ENCODE measurements at places on chromosomes 11 and 22. TPM values are rescaled to one million over a fixed set of nuclear protein-coding genes. Genes with fewer than 3 reads are reported as not detected.
A peak's percentile ranks its signal among the peaks of the same experiment; 100 is the strongest.

The CST6 gene
- 0.54 TPM for total RNA-seq

GRCh38 chr11:95711162-95711944 is 78.2 kb downstream of the FAM76B start:
- DNase-seq = peak; percentile 14

The ESAM gene
- total RNA-seq = under 0.01 TPM

GRCh38 chr22:31083377-31083768 is 2.3 kb downstream of the SMTN start:
- DNase-seq = no peak

The SOX10 gene
- not detected for total RNA-seq

- peak; percentile 61 for DNase-seq
Measured at GRCh38 chr22:44664149-44664548, 37.9 kb upstream of the PRR5 start.

DNA sequence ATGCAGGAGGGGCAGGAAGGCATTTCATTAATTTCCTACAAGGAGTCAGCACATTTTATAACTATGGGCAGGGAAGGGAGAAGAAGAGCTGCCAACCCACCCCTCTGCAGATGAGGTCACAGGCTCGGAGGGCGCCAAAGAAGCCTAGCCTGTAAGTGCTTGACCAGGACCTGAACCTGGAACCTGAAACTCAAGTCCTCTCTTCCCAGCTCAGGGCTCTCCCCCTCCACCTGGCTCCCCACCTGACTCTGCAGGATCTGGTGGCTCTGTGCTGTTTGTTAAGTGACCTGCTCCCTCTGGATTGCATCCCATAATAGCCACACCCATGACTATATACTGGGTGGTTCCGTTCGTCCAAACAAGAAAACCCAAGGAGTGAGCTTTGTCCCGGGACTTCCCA is 27.3 kb downstream of the SCGB1A1 start:
- DNase-seq = no peak

The EHF gene
- not detected for total RNA-seq

GRCh38 chr22:40224702-40225101 is 47.0 kb downstream of the TNRC6B start:
- DNase-seq = peak; percentile 6
